ENCODE measurements at places on chromosomes 7 and 10. TPM values are rescaled to one million over a fixed set of nuclear protein-coding genes. Genes with fewer than 3 reads are reported as not detected.

VWDE gene
- total RNA-seq = not detected

COL28A1 gene
- under 0.01 TPM for total RNA-seq

TMEM176B gene
- 2.2 TPM for total RNA-seq

SLC18A3 gene
- total RNA-seq = not detected

LIPF gene
- total RNA-seq = not detected

CPA4 gene
- 49.9 TPM for total RNA-seq

SPDYE9 gene
- total RNA-seq = not detected

IKZF1 gene
- total RNA-seq = not detected

Data from pericardium fibroblast (primary cell).